ENCODE measurements at places on chromosomes 1 and 21.

DNA sequence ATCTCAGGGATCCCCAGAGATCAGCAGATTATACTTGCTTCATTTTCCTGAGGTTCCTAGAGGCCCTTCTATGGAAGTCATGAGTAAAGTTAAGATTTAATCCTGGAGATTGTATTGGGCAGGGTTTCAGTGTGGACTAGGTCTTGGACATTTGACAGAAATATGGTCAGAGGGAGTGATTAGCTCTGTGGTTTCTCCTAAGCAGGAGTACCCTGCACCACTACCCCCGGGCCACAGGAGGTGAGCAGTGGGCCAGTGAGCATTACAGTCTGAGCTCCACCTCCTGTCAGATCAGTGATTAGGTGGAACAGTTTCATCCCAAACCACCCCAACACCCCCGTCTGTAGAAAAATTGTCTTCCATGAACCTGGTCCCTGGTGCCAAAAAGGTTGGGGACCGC is 43.2 kb downstream of the PHACTR4 start:
- no peak for DNase-seq

- DNase-seq: no peak
Measured at GRCh38 chr1:21891081-21891480, 46.0 kb downstream of the HSPG2 start.

GRCh38 chr1:25871704-25872494 is 3.6 kb downstream of the PAQR7 start:
- DNase-seq: no peak

DNA sequence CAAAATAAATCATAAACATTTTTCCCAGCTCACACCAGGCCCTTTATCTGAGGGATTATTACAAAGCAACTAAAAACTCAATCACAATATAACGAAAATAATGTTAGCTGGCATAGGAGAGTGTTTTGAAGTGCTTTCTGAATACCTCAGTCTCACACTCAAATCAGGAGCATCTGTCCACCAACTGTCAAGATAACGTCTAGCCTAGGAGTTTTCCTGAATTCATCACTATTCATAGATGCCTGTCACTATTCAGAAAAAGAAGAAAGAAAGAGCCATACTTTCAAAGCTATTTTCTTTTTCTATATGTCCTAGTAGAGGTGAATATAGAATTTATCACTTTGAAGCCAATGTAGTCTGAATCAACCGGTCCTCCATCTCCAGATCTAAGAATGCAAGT is 127.0 kb downstream of the AKT3 start:
- DNase-seq: no peak
